ENCODE measurements at places on chromosomes 16 and 17.
A peak's percentile ranks its signal among the peaks of the same experiment; 100 is the strongest.

DNA sequence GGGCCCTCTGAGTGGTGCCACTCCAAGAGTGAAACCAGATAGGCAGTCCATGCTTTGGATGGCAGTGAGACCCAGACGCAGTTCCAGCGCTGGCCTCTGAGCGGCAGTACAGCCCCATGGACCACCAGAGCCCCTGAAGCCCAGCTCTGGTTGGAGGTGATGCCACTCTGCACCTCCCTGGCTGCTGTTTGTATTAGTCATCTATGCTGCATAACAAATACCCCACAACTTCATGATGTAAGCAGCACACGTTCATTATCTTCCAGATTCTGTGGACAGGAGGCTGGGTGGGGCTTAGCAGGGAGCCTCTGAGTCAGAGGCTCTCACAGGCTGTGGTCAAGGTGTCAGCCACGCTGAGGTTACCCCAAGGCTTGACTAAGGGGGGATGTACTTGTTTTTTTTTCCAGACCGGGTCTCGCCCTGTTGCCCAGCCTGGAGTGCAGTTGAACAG lies 5.1 kb upstream of the NME4 start:
- DNase-seq: peak; percentile 69

DNA sequence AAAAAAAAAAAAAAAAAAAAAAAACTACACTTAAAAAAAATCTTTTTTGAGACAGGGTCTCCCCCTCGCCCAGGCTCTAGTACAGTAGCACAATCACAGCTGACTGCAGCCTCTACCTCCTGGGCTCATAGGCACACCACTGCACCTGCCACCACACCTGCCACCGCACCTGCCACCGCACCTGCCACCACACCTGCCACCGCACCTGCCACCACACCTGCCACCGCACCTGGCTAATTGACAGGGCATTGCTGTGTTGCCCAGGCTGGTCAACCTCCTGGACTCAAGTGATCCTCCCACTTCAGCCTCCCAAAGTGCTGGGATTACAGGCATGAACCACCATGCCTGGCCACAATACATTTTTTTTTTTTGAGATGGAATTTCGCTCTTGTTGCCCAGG lies 17.6 kb upstream of the WDR45B start:
- no peak for DNase-seq

GRCh38 chr17:6162892-6163291 lies 92.7 kb downstream of the WSCD1 start:
- no peak for DNase-seq

DNA sequence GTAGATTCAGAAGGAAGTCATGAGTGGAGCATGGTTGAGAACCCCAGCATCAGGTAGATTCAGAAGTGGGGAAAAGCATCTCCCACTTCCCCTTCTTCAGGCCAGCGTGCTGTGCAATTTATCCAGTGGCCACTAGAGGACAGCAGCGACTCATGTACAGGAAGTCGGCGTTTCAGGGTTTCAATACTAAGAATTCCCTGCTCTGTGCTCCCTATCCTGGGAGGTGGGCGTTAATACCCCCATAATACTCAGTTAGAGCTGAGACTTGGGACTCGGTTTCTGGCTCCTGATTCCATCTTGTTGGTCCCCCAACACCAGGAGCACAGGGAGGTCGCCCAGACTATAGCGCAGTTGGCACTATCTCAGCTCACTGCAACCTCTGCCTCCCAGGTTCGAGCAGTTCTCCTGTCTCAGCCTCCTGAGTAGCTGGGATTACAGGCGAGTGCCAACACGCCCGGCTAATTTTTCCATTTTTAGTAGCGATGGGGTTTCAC lies 75.3 kb upstream of the AMZ2 start:
- DNase-seq: peak; percentile 67

GRCh38 chr17:68906638-68907037 lies 48.6 kb downstream of the ABCA8 start:
- DNase-seq: peak; percentile 23

- DNase-seq: peak; percentile 39
These were observed 8.8 kb downstream of the FAM171A2 start for GRCh38 chr17:44354582-44355561.

DNA sequence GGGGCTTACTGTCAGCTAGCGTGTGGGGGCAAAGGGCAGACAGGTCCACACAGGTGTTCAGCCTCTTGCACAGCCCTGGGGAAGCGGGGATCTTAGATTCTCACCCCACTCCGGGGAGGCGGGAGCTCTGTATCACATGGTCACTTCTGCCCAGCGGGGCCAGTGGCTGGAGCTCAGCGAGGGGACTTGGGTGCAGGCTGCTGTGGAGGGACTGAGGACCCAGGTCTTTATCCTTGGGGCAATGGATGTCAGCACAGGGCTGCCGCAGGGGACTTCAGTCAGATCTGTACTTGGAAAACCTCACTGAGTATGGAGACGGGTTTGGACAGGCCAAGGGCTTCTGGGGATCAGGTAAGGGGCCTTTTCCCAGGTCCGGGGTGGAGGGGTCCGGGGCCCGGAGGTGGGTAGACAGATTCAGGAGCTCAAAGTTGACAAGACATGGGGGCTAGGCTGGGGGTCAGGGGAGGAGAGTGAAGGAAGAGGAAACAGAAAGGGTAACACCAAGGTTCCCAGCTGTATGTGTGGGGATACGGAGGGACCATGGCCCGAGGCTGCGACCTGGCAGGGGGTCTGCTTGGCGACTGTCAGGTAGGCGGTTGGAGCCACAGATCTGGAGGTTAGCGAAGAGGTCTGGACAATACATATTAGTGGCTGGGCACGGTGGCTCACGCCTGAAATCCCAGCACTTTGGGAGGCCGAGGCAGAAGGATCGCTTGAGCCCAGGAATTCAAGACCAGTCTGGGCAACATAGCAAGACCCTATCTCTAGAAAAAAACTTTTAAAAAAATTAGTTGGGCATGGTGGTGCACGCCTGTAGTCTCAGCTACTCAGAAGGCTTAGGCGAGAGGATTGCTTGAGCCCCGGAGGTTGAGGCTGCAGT lies 15.1 kb upstream of the BAIAP2 start:
- no peak for DNase-seq

- no peak for DNase-seq
These were observed 136.3 kb upstream of the CACNG3 start for GRCh38 chr16:24119807-24120206.

GRCh38 chr17:21209511-21210175 lies 4.3 kb downstream of the TMEM11 start:
- no peak for DNase-seq

- DNase-seq: peak; percentile 76
These were observed 772 bp upstream of the CHCT1 start for GRCh38 chr17:60421273-60422161.

DNA sequence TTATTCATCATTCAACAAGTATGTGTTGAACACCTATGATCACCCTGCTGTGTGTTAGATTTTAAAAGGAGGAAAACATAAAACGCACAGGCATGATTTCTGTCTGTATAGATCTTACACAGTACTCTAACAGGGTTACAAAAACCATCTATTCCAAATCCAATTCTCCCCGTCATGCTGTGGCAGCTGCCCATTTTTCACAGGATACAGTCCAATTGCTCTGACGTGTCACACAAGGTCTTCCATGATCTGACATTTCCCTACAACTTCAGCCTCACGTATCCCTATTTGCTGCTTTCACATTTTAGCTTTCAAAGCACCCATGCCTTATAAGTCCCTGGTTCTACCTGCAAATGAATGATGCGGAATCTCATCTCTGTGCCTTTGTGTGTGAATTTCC lies 67.0 kb upstream of the CNTNAP4 start:
- DNase-seq: no peak

Measured in inflammatory macrophage treated with lipopolysaccharide for 4 hours (primary cell).